ENCODE measurements at places on chromosomes 2 and 18.

DNA sequence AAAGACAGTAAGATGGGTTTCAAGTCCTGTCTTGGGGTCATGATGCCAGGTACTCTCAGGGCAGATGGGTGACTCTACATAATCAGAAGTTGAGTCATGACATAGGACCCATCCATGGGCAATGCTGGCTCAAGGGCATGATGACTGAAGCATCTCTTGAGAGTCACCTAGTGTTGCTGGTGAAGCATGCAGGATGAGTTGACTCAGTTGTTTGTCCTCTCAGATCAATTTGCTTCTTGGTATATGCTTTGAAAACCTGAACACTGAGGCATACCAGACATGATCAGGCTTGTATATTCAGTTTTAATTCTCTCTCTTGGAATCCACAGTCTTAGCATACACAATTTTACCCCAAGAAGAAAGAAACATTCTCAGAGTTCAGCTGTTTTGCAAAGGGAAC, 658.9 kb upstream of the NXPH2 start:
- DNase-seq, result no peak

DNA sequence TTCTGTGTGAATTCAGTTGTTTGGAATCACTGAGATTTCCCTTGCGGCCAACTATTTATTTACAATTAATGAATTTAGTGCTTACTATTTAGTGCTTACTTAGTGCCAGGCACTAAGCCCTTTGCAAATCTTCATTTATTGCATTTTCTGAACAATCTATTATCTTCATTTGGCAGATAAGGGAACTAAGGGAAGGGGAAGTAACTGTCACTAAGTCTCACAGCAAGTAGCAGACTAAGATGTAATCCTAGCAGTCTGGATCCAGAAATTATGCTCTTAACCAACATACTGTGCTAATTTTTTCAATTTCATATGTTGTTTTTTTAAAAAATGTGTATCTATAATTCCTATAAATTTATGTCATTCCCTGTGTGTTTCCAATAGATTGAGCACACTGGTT, 214.4 kb upstream of the EPC2 start:
- DNase-seq, result no peak

DNA sequence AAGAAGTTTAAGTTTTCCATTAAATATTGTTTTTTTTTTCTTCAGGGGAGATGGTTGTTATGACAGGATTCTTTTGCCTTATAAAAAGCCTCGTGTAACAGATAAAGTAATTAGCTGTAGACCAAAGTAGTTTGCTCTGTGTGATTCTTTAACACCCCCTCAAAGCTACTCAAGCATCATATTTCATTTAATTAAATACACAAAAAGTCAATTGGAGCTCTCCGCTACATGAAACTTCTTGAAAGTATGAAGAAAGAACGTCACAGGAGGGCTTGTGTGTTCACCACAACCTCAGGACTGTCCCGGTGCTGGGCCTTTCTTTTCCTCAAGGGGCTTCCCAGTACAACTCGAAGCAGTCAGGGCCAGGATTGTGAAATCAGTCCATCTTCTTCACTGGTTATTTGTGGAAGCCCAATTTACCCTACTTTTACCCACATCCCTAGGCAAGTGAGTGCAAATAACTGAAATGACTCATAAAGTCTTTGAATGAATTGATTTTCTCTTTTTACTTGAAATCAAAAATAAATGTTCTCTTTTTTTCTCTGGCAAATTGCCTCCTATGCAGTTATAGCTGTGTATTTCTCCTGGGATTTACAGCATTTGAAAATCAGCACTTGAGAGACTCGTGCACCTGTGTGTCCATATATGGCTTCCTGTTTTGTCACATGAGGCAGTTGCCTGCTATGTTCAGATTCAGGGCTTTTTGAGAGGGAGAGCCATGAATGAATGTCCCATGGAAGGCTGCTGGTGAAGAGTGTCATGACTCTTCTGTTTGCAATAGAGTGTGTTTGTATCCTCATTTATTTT, 48.6 kb downstream of the LINC00305 start:
- no peak for DNase-seq

DNA sequence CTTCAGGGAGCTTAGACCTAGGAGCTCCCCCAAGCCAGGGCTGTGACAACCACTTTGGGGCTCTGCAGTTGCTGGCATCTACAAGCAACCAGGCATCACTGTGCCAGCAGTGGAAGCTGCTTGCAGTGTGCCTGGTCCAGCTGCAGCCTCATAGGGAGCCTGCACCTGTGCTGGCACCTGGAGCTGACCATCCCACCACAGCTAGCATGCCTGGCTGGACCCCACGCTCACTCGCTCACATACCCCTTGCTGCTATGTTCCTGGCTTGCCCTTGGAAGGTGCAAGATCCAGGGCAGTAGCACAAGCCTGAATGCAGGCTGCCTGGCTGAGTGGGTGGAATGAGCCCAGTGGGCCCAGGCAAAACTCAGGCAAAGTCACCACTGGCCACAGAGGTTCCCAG, 82.5 kb downstream of the ZNF804A start:
- no peak for DNase-seq

- DNase-seq, result no peak
Observed at GRCh38 chr18:55249550-55249949, 290.3 kb upstream of the CCDC68 start.

GRCh38 chr18:13568443-13569392, 157.6 kb downstream of the FAM210A start:
- DNase-seq, result no peak

DNA sequence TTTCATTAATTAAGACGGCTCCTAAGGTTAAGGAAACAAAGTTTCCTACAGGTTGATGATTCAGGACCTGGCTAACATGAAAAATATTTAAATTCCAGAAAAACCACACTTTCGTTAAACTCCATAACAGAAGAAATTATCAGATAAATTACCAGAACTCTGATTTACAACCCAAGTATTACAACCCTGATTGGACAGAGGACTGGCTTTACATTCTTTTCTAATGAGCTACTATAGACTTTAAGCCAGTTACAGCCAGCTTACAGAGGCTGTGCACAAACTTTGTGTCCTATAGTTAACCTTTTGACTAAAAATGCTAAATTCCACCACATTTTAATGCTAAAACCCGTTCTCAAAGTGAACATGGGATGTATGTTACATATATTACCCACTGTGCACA, 458.6 kb downstream of the KCNJ3 start:
- no peak for DNase-seq

DNA sequence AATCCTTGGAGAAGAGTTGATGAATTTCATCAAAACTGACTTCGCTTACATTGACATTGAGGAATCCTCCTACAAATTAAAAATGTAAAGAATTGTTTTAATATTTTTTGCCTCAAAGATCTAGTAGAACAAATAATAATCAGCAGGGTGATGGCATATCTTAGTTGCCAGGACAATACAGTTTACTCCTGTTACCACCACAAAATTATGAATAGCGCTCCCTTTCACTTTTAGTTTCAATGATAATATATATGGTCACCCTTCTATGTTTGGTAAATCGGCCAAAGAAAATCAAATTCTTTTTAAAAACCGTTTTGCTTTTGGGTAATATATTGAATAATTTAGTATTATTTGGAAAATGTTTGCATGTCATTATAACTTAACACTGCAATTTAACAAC, 39.0 kb downstream of the B4GALT6 start:
- DNase-seq, result no peak

Data from NT2/D1 (cell line).